ENCODE measurements at places on chromosomes 13 and 19.

DNA sequence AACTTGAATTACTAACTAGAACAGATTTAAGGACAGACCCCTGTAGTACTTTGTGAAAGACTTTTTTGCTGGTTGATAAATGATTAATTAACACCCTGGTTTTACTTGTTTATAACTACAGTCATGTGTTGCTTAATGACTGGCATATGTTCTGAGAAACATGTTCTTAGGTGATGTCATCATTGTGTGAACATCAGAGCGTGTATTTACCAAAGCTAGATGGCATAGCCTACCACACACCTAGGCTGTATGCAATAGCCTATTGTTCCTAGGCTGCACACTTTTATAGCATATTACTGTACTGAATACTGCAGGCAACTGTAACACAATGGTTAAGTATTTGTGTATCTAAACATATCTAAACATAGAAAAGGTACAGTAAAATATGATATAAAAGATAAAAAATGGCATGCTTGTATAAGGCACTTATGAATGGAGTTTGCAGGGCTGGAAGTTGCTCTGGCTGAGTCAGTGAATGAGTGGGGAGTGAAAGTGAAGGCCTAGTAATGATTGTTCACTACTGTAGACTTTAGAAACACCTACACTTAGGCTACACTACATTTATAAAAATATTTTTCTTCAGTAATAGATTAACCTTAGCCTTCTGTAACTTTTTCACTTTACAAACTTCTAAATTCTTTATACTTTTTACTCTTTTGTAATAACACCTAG is 260.3 kb downstream of the KCNRG start:
- no peak for DNase-seq

- DNase-seq = no peak
Measured at GRCh38 chr13:94921181-94921580, 208.8 kb upstream of the SOX21 start.

GRCh38 chr19:5993648-5994358 is 15.9 kb upstream of the RANBP3 start:
- DNase-seq = no peak

- DNase-seq = no peak
Measured at GRCh38 chr13:48393698-48394085, 19.2 kb downstream of the LPAR6 start.

DNA sequence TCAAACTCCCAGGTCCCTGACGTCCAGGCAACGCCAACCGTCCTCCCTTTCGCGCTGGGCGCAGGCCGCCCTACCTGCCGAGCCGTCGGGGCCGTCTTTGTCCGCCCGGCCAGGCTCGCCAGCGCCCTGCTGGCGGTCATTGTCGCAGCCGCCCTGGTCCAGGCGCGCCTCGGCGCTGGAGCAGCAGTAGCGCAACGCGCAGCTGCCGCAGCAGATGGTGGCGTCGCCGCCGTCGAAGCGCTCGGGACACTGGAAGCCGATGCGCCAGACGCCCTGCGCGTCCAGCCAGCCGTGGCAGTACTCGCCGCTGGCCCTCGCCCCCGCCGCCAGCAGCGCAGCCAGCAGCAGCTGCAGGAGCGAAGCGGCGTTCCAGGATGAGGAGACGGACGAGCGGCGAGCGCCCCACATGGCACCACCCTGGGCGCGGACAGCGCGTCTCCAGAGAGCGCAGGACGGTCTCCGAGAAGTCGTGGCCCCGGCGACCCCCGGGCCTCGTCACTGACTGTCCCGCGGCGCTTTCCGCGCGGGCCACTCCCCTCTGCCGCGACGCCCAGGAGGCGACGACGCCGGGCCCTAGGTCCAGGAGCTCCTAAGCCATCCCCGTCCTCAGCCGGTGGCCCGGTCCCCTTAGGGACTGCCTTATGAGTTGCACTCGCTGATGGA is 1.1 kb downstream of the SHISA2 start:
- DNase-seq = no peak

All from mesothelial cell of epicardium (in vitro differentiated cells).